Thoracic aorta (tissue), 2 donors: ENCODE measurements at places on chromosomes 5 and 9. TPM values are rescaled to one million over a fixed set of nuclear protein-coding genes. Genes with fewer than 3 reads are reported as not detected.
A peak's percentile ranks its signal among the peaks of the same experiment; 100 is the strongest.

The PHF24 gene
- total RNA-seq: 0.27 TPM

- H3K27me3 ChIP-seq: no peaks in the 10 kb centered on the region
- H3K4me3 ChIP-seq: no peak overlapping the region
- no peak for DNase-seq
- peaks cover 54% of the 10 kb centered on the region for H3K4me1 ChIP-seq
- H3K36me3 ChIP-seq: peaks cover 21% of the 10 kb centered on the region
Measured at GRCh38 chr5:138351056-138351455, 1.4 kb upstream of the KDM3B start.

DNA sequence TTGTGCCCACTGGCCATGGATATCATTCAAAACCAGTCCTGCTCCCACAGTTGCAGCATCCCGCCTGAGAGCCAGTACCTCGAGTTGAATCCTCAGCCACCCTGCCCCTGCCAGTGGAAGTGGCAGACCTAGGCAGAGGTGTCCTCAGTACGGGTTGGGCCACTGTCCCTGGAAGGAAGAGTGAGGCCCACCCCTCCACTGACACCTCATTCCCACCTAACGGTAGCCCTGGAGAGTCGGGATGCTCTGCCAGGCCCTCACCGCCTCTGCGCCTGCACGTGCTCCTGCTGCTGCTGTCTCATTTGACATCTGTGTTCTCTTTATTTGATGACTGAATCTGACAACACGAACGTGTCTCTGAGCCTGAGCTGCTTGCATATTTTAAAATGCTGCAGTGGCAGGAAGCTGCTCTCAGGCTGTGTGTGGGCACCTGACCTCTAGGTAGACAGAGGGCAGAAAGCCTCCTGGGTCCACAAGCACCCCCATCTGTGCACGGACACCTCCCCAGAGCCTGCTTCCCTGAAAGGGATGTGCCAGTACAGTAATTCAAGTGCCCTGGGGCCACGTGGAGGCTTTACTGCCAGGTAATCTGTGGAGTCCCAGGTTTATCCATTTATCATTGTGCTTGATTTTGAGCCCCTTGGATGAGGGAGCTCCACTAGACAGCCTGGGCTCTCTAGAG is 194.7 kb downstream of the CACNA1B start:
- no peaks in the 10 kb centered on the region for H3K27me3 ChIP-seq
- no peaks in the 10 kb centered on the region for H3K4me1 ChIP-seq
- DNase-seq: no peak
- H3K4me3 ChIP-seq: no peak overlapping the region

DNA sequence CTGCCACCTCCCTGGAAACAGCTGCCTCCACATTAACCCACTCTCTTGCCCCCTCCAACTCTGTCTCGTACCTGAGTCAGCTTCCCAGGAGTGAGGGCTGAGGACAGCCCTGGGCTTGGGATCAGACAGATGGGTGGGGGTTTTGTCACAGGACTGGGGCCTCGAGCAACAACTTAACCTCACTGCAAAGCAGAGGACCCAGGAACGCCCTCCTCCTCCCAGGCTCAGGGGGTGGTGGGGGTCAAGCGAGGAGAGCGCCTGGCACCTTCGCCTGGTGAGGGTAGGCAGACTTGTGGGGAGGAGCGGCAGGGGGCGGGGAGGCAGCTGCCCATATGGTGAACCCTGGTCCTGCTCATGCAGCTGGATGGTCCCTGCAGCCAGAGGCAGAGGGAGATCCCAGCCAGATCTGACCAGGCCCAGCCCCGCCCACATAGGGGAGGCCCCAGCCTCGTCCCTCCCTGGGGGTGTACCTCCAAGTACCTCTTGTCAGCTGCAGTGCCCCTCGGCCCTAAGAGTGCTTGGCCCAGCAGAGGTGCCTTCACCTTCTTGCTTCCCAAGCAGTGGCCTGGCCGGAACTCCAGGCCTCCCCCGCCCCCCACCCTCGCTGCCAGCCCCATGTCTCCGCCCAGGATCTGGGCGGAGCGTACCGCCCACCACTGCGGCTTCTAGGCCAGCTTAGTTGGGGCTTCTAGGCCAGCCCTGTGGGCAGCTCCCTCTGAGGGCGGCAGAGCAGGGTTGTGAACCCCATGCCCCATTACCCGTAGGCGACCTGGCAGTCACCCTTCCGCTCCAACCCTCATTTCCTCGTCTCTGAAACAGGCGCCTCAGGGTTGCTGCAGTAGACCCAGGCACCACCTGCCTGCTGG is at the start of gene SARDH:
SARDH (minus strand) TSS at position 579 of the 866 bp plus-strand sequence. CDS start 4,179 bp downstream, outside the sequence.
- H3K4me3 ChIP-seq: peak within 1 kb of the TSS; percentile 64
- H3K27me3 ChIP-seq: no peaks in the 10 kb centered on the region
- no peak within 1 kb of the TSS for H3K27ac ChIP-seq
- DNase-seq: no peak
- H3K36me3 ChIP-seq: no peaks in the 10 kb centered on the region
- peaks cover 11% of the 10 kb centered on the region for H3K4me1 ChIP-seq

GRCh38 chr5:79961716-79962574 is 29.1 kb downstream of the MTX3 start:
- H3K27me3 ChIP-seq: no peaks in the 10 kb centered on the region
- H3K4me3 ChIP-seq: no peak overlapping the region
- H3K36me3 ChIP-seq: no peaks in the 10 kb centered on the region
- no peaks in the 10 kb centered on the region for H3K4me1 ChIP-seq
- DNase-seq: no peak

The PCDHB14 gene
- 10.2 TPM for total RNA-seq

The EIF4E1B gene
- total RNA-seq: not detected

DNA sequence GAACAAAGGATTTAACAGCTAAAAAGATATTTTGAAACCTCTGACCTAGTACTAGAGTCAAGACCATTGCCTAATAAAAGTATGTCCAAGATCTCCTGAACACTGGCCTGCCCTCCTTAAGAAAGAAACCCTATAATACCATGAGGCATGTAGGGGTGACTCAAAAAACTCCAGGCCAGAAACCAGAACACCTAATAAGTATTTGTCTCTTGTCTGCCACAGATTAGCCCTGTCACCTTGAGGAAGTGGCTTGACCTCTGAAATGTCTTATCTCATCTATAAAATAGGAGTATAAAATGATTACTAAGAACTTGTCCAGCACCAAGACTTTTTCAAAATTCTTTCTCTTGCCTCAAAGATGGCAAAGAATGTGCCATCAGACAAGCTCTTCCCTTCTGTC is 125.5 kb upstream of the RASGRF2 start:
- DNase-seq: no peak
- H3K27ac ChIP-seq: no peak overlapping the region
- H3K36me3 ChIP-seq: no peaks in the 10 kb centered on the region

GRCh38 chr9:19456426-19456825 is 47.6 kb downstream of the ACER2 start:
- peak overlapping the region; percentile 65 for H3K27ac ChIP-seq
- H3K4me3 ChIP-seq: no peak overlapping the region
- no peaks in the 10 kb centered on the region for H3K27me3 ChIP-seq

The SLC4A9 gene
- total RNA-seq: not detected

The FBLL1 gene
- total RNA-seq: not detected

DNA sequence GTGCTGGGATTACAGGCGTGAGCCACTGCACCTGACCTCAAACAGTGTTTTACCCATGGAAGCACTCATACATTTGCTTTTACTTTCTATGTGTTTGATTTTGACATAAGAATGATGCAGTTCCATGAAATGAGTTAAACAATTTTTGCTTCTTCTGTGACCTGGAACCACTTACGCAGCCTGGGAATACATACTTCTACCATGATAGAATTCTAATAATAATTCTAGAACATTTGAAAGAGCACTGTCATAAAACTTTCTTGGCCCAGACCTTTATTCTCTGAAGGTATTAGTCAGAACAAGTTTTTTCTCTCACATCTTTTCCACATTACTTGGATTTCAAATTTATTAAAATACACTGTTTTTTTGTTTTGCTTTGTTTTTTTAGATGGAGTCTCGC is 25.3 kb upstream of the COL5A1 start:
- no peaks in the 10 kb centered on the region for H3K36me3 ChIP-seq
- no peaks in the 10 kb centered on the region for H3K4me1 ChIP-seq
- no peaks in the 10 kb centered on the region for H3K27me3 ChIP-seq
- H3K4me3 ChIP-seq: no peak overlapping the region
- no peak for DNase-seq
- H3K27ac ChIP-seq: no peak overlapping the region

The TEX53 gene
- not detected for total RNA-seq

DNA sequence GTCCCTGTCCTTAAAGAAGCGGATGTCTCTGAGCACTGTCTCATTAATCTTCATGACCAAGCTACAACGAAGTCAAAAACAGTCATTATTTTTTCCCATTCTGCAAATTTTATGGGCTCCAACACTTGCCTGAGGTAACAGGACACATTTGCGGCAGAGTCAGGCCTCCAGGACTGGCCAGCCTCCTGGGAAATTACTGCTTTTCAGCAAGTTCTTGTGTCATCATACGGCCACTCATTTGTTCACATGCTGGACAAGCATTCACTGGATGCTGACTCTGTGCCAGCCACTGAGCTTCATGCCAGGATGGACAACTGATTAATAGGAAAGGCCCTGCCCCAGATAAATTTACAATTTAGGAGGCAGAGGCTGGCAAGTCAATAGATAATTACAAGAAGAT is 305.7 kb downstream of the ACTL7B start:
- no peak for DNase-seq
- no peaks in the 10 kb centered on the region for H3K36me3 ChIP-seq
- no peak overlapping the region for H3K4me3 ChIP-seq
- no peaks in the 10 kb centered on the region for H3K27me3 ChIP-seq
- H3K27ac ChIP-seq: no peak overlapping the region

DNA sequence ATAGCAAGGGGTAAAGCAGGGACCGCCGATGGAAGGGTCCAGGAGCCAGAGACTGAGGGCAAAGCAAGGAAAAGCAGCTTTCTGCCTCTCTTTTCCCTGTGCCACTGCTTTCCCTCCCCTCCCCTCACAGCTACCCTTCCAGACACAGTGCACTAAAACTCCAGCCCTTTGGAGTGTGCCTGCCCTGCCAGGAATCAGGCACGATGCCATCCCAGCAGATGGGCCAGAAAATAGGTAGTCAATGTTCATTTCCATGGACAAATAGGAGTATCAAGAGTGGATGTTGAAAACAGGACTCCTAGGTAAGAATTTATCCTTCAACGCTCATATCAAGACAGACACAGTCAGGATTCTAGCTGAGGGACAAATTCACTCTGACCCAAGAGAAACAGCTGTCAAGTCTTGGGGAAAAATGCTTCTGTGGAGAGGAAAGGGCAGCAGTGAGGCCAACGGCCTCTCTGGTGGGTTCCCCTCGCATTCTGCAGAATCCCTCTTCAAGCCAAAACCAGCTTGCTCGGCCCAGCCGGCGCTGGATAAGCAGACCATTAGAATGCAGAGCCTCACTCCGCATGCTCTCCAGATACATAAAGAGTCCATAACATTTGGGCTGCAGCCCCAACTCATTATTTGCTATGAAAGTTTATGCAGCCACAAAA is 138.0 kb downstream of the CAAP1 start:
- no peak overlapping the region for H3K27ac ChIP-seq
- H3K4me1 ChIP-seq: no peaks in the 10 kb centered on the region
- H3K4me3 ChIP-seq: no peak overlapping the region
- no peak for DNase-seq
- H3K27me3 ChIP-seq: no peaks in the 10 kb centered on the region
- H3K36me3 ChIP-seq: no peaks in the 10 kb centered on the region

DNA sequence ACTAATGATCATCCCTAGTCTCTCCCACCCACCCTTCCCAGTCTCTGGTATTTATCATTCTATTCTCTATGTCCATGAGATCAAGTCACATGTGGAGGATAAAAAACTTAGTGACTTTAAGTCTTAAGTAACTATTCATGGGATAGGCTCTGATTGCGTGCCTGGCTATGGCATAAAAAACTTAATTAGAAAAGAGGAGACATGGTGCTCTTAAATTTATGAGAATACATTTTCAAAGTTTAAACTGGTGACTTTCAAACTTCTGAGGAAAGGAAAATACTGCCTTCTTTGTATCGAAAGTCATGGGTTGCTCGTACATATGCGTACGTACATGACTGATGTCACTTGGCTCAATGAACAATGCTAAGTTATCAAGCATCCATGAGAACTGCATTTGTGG is 18.2 kb upstream of the TYRP1 start:
- H3K27me3 ChIP-seq: no peaks in the 10 kb centered on the region
- H3K4me1 ChIP-seq: no peaks in the 10 kb centered on the region
- no peak overlapping the region for H3K4me3 ChIP-seq
- no peak for DNase-seq

DNA sequence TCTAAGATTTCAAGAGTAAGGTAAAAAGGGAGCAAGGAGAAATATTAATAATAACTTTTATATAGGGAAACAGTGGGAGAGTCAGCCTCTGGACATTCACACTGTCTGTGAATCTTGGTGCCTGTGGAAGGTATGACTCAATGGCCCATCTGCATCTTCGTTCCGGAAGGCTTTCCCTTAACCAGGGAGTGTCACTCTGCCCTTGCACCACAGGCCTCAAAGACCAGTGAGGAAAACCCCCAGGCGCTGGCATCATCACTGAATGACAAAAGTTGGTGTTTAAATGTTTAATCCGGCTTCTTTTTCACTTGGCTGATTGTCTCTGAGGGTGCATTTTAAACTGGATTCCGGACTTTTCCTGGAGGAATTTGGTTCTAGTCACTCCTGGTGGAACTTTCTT is 522.4 kb upstream of the TLE4 start:
- no peak overlapping the region for H3K27ac ChIP-seq
- no peaks in the 10 kb centered on the region for H3K27me3 ChIP-seq
- no peaks in the 10 kb centered on the region for H3K4me1 ChIP-seq

GRCh38 chr9:2972475-2972874 is 128.6 kb upstream of the PUM3 start:
- DNase-seq: no peak
- no peaks in the 10 kb centered on the region for H3K4me1 ChIP-seq

DNA sequence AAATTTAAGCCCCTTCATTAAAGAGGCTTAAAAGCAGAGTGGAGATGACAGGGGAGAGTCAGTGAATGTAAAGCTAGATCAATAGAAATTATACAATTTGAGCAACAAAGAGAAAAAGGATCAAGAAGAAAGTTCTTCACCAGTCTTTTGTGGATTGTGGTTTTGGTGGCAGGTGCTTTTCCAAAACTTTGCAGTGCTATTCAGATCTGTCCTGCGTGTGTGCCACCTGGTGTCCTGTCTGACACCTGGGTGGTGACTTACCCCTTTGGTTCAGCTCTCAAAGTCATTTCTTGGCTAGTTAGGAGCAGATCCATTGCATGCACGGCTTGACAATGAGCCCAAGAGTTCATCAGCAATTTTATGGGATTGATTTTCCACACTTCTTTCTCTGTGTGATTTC is 69.4 kb downstream of the SREK1 start:
- H3K27me3 ChIP-seq: no peaks in the 10 kb centered on the region
- H3K36me3 ChIP-seq: no peaks in the 10 kb centered on the region
- no peak overlapping the region for H3K27ac ChIP-seq
- no peak overlapping the region for H3K4me3 ChIP-seq
- no peaks in the 10 kb centered on the region for H3K4me1 ChIP-seq
- DNase-seq: no peak

DNA sequence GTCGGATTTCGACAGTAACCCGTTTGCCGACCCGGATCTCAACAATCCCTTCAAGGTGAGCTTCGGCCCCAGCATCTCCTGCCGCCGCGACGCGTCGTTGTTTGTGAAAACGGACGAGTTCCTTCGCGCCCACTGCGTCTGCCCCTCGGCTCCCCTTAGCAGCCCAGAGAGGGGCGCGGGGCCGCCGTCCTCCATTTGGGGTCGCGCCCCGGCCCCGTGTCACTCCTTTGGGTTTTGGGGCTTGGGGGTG is 182 bp downstream of the SCAMP1 start:
- H3K4me1 ChIP-seq: peaks cover 9% of the 10 kb centered on the region
- H3K4me3 ChIP-seq: peak overlapping the region; percentile 97
- no peaks in the 10 kb centered on the region for H3K27me3 ChIP-seq
- H3K36me3 ChIP-seq: no peaks in the 10 kb centered on the region

GRCh38 chr9:97848480-97849237 is 4.4 kb upstream of the FOXE1 start:
- H3K27ac ChIP-seq: no peak overlapping the region
- peaks cover 6% of the 10 kb centered on the region for H3K27me3 ChIP-seq
- peaks cover 2% of the 10 kb centered on the region for H3K4me1 ChIP-seq
- no peak for DNase-seq
- H3K4me3 ChIP-seq: peak overlapping the region; percentile 46
- no peaks in the 10 kb centered on the region for H3K36me3 ChIP-seq
